CD8-positive, alpha-beta T cell (primary cell): ENCODE measurements at places on chromosomes 2 and 18. TPM values are rescaled to one million over a fixed set of nuclear protein-coding genes. Genes with fewer than 3 reads are reported as not detected.

DNA sequence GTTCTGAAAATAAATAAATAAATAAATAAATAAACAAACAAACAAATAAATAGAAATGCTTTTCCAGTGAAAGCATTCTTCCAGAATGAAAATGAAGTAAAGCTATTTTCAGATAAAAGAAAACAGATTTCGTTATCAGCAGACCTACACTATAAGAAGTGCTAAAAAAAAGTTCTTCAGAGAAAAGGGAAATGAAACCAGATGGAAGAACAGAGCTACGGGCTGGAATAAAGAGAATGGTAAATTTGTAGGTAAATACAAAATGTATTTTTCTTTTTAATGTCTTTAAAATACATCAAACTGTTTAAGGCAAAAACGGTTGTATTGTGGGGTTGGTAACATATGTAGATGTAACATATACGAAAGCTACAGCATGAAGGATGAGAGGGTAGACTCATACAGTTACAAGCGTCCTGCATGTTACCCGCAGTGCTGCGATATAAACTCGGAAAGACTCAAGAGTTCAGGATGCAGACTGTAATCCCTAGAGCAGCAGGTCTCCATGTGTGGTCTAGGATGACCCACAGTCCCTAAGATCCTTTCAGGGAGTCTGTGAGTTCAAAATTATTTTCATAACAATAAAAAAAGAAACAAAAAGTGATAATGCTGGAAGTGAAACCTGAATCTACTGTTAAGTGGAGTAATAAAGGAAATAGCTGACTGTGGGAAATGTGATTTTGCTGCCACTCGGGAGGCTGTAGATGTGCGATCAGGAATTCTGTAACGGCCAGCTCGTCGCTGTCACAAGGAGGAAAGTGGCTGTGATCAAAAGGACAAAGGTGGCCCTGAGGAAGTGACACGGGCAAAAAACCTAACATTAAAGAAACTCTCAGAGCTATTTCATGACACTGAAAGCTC, 5.3 kb upstream of the RAB12 start:
- DNase-seq = no peak

GRCh38 chr2:60091894-60092293, 461.6 kb downstream of the BCL11A start:
- no peak for DNase-seq

DNA sequence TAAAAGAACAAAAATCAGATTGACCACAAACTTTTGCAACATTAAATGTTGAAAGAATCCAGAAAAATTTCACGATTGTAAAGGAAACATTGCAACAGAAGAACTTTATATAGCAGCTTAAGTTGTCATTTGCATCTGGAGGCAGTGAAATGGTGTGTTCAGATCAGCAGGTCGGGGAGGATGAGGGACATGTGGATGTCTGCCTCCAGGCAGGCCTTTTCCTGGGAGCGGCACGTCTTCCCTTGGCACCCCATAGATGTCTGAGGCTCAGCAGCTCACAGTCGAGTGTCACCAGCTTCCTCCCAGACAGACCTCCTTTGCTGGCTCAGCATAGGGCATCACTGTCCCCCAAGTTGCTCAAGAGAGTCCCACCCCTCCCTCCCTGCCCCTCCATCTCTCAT, 44.3 kb upstream of the ASB1 start:
- no peak for DNase-seq

Gene FOSL2
- total RNA-seq = 360 TPM

DNA sequence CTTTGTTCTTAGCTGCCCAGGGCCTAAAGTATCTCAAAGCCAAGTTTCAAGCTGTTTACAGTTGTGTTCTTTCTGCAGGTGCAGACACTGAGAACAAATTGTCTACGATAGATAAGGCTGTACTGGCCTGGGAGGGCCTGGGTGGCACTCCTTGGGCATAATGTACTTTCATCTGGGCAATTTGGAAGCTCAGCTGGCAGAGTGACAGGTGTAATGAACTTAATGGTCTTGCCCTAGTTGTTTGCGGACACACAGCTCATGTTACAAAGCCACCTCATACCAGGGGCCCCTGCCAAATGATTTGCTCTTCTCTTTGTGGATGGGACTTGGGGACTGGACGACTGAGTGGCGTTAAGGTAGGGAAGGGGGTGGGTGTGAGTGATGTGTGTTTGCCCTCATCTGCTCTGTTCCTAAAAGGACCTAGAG, 4.3 kb downstream of the LDLRAD4 start:
- no peak for DNase-seq

- DNase-seq = no peak
Measured at GRCh38 chr2:120709608-120710041, 26.0 kb upstream of the GLI2 start.

DNA sequence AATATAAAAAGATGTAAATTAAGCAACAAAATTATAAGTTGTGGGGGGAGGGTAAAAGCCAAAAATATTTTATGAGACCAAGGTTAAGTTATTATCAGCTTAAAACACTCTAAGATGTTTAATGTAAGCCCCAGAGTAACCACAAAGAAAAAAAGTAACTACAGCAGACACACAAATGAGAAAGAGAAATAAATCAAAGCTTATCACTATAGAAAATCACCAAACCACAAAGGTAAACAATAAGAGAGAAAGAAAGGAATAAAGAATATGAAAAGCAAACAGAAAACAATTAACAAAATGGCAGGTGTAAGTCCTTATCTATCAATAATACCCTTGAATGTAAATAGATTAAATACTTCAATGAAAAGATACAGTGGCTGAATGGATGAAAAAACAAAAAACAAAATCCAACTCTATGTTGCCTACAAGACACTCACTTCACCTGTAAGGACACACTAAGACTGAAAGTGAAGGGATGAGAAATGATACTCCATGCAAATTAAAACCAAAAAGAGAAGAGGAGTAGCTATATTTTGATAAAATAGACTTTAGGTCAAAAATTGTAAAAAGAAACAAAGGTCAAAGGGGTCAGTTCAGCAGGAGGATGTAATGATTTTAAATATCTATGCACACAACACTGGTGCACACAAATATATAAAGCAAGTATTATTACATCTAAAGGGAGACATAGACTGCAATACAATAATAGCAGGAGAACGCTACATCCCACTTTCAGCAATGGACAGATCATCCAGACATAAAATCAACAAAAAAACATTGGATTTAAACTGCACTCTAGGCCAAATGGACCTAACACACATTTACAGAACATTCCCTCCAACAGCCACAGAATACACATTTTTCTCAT, 80.7 kb downstream of the PTPN2 start:
- no peak for DNase-seq

Gene LYPD6B
- total RNA-seq = not detected

DNA sequence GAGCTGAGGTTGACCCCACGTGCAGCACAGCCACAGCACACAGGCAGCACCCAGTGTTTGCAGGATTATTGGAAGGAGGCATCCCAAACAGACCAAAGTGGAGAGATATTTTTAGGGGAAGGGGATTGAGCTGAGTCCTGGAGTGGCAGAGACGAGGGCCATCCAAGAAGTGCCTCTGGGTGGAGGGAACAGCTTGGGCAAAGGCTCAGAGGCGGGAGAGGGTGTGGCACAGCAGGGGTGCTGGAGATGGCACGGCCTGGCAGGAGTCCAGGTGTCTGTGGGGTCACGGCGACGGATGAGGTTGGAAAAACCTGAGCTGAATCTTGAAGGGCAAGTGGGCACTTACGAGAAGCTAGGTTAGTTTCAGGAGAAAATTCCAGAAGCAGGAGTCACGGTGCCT, 60.6 kb downstream of the INHBB start:
- no peak for DNase-seq

Gene KRTCAP3
- 4.4 TPM for total RNA-seq

Gene MATN3
- total RNA-seq = not detected

Gene CD226
- 20.1 TPM for total RNA-seq

DNA sequence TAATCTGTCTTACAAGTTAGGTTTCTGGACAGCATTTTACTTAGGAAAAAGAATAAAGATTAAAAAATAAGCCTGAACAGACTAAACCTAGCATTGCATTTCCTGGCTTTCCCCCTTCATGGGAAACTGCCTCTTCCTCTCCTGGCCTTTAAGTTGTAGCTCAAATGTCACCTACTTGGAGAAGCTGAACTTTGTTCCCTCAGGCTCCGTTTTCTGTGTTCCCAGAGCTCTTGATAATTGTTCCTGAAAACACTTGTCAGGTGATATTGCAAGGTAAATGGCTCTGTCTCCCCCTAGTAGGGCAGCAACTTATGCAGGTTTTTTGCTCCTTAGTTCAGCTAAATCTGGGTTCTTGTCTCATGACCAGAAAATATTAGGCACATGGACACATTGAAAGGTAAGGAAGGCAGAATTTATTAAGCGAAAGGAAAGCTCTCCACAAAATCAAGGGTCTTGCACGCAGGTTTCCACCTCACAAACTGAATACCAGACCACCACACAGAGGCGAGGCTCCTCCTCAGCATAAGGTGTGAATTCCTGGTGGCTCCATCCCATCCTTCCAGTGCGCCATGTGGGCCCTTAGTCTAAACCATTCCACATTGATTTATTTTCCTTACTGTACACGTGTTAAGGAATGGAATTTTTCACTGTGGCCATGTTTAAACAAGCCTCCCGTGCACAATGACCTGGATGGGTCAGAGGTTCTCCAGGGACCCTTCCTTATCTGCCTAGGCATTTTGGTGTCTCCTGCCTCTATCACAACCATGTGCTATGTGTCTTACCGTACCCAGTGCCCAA, 229.3 kb downstream of the HNMT start:
- no peak for DNase-seq

DNA sequence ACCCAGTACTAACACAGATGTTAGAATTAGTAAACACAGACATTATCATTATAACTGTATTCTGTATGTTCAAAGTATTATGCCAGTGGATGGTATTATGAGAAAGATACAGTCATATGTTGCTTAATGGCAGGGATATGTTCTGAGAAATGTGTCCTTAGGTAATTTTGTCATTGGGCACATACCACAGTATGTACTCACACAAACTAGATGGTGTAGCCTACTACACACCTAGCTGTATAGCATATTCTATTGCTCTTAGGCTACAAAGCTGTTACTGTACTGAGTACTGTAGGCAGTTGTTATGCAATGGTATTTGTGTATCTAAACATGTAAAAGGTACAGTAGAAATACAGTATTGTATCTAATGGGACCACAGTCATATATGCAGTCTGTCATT, 53.8 kb downstream of the GTF3C3 start:
- no peak for DNase-seq

- DNase-seq = no peak
Measured at GRCh38 chr18:63161032-63161760, 158.4 kb downstream of the BCL2 start.

DNA sequence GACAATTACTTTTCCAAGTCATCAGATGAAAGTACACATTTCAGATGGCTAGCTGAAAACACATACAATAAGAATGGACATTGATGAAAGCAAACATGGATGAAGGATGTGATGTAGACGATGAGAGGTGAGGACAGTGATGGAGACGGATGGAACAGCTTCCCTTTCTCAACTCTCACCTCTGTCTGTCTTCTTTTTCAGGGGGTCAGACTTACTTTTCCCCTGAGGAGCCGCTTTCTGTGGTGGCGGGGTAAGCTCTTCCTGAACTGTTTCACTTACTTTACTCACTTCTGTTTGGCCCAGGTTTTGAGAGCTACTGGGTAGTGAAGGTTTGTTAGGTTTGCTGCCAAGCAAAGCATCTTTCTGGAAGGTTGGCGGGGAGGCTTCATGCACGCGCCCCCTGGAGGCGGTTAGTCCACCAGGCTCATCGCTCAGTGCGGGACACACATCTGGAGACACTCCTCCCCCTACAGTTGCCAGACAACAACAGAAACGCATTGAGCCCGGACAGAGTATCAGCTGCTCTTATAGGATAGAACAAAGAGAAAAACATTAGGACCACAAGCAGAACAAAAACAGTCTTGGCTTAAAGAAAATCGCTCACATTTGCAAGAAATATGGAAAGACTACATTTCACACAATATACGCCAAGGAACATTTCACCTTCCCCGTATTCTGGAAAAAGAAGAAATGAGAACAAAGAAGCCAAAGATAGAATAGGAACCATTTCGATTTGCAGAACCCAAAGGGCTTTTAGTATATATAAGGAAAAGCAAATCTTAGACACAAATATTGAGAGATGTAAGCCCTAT, 90.5 kb downstream of the MYOM1 start:
- peak; percentile 85 for DNase-seq

Gene SERPINB5
- not detected for total RNA-seq

Gene CDK15
- total RNA-seq = not detected

- DNase-seq = no peak
Measured at GRCh38 chr2:120367221-120367620, 21.3 kb downstream of the INHBB start.

- DNase-seq = no peak
Measured at GRCh38 chr18:8242151-8242696, 367.0 kb upstream of the RAB12 start.

DNA sequence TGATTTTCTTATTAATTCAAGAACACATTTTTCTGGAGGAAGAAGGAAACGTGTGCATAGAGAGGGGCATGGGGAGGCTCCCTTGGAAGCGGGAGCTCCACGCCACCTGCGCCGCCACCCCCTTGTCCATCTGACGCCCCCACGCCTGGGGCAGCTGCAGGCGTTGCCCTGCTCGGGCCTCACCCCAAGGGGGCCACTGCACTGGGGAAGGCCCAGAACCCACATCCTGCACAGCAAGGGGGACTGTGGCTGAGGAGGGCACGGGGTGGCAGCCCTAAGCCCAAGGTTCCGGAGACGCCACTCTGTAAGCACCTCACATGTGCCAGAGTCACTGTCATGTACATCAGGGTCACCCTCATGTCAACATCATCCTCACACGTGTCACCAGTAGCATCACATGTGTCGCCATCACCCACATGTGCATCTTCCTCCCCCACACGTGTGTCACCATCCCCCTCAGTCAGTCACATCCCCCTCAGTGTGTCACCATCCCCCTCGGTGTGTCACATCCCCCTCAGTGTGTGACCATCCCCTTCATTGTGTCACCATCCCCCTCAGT, 486.7 kb upstream of the SALL3 start:
- no peak for DNase-seq

Gene REG3A
- not detected for total RNA-seq

DNA sequence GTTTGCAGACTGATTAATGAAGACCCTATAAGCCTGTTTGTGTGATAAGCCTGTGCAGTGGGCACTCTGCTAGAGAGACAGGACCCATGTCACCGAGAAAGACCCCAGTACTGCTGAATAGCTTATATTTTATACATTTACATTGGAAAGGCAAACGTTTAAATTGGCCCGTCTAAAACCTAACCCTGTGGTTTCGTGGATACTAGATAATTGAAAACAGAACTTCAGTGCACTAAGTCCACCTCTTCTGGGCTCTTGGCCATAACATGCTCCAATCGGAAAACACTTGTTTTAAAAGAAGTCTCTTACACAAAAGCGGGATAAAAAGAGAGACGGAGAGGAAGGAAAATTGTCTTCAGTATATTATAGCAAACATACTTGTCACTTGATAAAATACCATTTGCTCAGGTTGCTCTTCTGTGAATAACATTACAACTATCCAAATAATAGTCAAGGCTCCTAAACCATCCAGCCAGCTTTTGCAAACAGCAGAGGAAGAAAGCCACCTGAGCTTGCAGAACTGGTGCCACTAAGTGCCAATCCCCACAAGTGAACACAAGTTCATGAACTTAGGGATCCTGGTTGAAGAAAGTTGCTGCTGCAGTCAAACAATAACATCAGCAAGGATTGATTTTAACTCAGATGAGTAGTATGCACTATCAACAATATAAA, 218.4 kb upstream of the FN1 start:
- no peak for DNase-seq

- DNase-seq = no peak
Measured at GRCh38 chr2:174286172-174286571, 37.8 kb upstream of the OLA1 start.
